Activated CD4-positive, alpha-beta T cell treated with anti-CD3 and anti-CD28 coated beads, Interleukin-2, amount 10 ng/mL, durations not matched to agents 24 days and 14 days (primary cell): ENCODE measurements at places on chromosomes 3 and 15. TPM values are rescaled to one million over a fixed set of nuclear protein-coding genes. Genes with fewer than 3 reads are reported as not detected.

DNA sequence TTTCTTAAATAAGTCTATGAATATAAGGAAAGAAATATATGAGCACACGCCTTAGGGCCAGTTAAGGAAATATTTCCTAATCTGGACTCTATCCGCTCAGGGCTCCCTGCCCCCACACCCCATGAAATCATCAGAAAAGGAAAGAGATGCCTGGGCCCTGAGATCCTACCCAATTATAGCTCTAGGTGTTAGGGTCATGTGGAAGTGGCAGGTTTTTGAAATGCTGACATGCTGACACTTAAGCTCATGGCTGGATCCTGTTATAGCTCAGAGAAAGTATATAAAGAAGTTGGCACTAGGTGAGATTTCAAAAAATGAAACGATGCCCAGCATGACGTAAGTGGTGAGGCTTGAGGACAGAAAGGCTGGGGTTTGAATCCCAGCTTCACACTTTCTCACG is 43.5 kb upstream of the AKAP13 start:
- DNase-seq = no peak
- H3K36me3 ChIP-seq = no peaks in the 10 kb centered on the region
- no peaks in the 10 kb centered on the region for H3K27me3 ChIP-seq
- no peak overlapping the region for H3K27ac ChIP-seq
- peaks cover 6% of the 10 kb centered on the region for H3K4me1 ChIP-seq
- no peak overlapping the region for H3K4me3 ChIP-seq

Gene VPS8
- total RNA-seq = 33.6 and 33.9 TPM in 2 replicates

DNA sequence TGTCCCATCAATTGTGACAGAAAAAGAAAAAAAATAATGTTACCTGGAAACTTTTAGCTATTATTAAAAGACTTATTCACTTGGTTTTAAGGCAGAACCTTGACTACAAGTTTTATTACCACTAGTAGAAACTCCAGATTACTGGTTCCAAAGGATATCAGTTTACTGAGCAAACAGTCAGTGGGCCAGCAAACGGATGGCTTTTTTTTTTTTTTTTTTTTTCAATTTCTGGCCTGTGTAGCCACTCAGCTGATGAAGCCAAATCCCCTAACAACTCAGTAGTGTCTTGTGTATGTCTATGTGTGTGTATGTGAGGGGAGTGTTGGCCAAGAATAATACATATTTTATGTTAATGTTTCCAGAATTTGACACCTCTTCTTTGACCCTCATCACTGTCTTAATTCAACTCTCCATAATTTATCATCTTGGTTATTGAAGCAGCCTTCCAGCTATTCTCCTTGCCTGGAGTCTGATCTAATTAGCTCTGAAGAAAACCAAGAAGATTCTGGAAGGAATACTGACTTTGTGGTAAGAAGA is 724.9 kb downstream of the NSUN3 start:
- no peak for DNase-seq
- H3K36me3 ChIP-seq = no peaks in the 10 kb centered on the region
- H3K27me3 ChIP-seq = no peaks in the 10 kb centered on the region
- no peaks in the 10 kb centered on the region for H3K4me1 ChIP-seq
- H3K27ac ChIP-seq = no peak overlapping the region

Gene SYNPR
- total RNA-seq = not detected in 2 replicates

Gene SLC9C1
- not detected in 2 replicates for total RNA-seq

Gene DPH3
- total RNA-seq = 27.6 and 30.1 TPM in 2 replicates

DNA sequence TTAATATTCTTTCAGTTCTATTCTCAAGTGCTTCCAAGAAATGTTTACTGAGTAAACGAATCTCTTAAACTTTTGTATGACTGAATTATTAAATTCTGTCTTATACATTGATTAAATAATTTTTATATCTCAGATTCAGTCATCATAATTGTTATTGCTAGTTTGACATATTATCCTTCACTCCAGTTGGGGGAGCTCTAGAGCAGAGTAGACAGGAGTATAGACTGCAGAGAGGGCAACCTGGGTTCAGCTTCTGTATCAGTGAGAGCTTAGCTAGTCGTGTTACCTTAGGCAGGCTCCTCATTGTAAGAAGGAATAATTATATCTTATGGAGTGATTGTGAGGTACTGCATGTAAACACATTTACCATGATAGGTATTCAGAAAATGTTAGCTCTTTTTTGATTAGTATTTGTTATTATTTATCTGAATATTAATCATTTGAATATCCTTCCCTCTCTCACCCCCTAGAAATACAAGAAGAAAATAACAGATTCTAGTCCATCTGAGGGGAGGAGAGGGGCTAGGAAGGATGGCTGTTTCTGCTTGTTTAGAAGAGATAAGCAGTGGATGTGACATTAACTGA is 31.0 kb upstream of the ZCWPW2 start:
- no peaks in the 10 kb centered on the region for H3K27me3 ChIP-seq
- peaks cover 18% of the 10 kb centered on the region for H3K36me3 ChIP-seq
- H3K4me3 ChIP-seq = no peak overlapping the region
- no peak overlapping the region for H3K27ac ChIP-seq
- H3K4me1 ChIP-seq = peaks cover 14% of the 10 kb centered on the region

DNA sequence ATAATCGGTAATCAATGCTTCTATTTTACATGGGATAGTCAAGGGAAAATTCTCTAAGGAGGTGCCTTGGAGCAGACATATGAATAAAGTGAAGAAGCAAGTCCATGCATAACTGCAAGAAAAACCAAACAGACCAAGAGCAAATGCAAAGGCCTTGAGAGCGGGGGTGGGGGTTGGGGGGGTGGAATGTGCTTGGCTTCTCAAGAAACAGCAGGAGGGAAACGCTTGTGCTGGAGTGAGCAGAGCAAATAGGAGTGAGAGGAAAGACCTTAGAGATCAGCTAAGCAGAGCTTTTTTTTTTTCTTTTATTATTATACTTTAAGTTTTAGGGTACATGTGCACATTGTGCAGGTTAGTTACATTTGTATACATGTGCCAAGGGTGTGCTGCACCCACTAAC is 260.8 kb downstream of the ARPP21 start:
- H3K27ac ChIP-seq = no peak overlapping the region
- H3K27me3 ChIP-seq = no peaks in the 10 kb centered on the region
- DNase-seq = no peak

DNA sequence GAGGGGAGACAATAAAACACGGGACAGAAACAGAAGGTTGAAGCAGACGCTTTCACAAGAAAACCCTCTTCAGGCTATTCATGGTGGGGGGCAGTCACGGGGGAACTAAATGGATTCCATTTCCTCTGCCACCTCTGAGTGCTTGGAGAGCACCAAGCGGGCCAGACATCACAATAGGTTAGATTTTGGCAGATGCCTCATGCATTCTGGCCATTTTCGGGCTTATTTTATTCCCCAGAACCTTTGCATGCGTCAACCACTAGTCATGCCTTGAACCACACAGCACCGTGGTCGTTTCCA is 82.2 kb downstream of the RORA start:
- H3K4me3 ChIP-seq = no peak overlapping the region
- peaks cover 60% of the 10 kb centered on the region for H3K27me3 ChIP-seq
- no peak overlapping the region for H3K27ac ChIP-seq
- DNase-seq = no peak
- no peaks in the 10 kb centered on the region for H3K4me1 ChIP-seq

Gene RLBP1
- total RNA-seq = not detected in 2 replicates

GRCh38 chr15:66145726-66146182 is 107.8 kb downstream of the MEGF11 start:
- no peak overlapping the region for H3K4me3 ChIP-seq
- no peak for DNase-seq
- H3K36me3 ChIP-seq = no peaks in the 10 kb centered on the region
- no peak overlapping the region for H3K27ac ChIP-seq
- H3K4me1 ChIP-seq = peaks cover 4% of the 10 kb centered on the region
- H3K27me3 ChIP-seq = peaks cover 2% of the 10 kb centered on the region

- H3K4me3 ChIP-seq = no peak overlapping the region
- H3K4me1 ChIP-seq = no peaks in the 10 kb centered on the region
- H3K27ac ChIP-seq = no peak overlapping the region
- H3K27me3 ChIP-seq = no peaks in the 10 kb centered on the region
These were observed 9.9 kb downstream of the AP3B2 start for GRCh38 chr15:82699726-82700125.

Gene NPAP1
- total RNA-seq = not detected in 2 replicates

- H3K27ac ChIP-seq = no peak overlapping the region
- no peak overlapping the region for H3K4me3 ChIP-seq
- no peak for DNase-seq
- H3K36me3 ChIP-seq = no peaks in the 10 kb centered on the region
These were observed 367.5 kb downstream of the MECOM start for GRCh38 chr3:169295912-169296570.

DNA sequence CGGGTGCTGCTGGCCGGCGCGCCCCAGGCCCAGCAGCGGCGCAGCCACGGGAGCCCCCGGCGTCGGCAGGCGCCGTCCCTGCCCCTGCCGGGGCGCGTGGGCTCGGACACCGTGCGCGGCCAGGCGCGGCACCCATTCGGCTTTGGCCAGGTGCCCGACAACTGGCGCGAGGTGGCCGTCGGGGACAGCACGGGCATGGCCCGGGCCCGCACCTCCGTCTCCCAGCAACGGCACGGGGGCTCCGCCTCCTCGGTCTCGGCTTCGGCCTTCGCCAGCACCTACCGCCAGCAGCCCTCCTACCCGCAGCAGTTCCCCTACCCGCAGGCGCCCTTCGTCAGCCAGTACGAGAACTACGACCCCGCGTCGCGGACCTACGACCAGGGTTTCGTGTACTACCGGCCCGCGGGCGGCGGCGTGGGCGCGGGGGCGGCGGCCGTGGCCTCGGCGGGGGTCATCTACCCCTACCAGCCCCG is 777 bp downstream of the LOXL1 start:
- no peaks in the 10 kb centered on the region for H3K36me3 ChIP-seq
- no peak overlapping the region for H3K27ac ChIP-seq
- peaks cover 39% of the 10 kb centered on the region for H3K4me1 ChIP-seq

Gene FEZF2
- total RNA-seq = not detected in 2 replicates

DNA sequence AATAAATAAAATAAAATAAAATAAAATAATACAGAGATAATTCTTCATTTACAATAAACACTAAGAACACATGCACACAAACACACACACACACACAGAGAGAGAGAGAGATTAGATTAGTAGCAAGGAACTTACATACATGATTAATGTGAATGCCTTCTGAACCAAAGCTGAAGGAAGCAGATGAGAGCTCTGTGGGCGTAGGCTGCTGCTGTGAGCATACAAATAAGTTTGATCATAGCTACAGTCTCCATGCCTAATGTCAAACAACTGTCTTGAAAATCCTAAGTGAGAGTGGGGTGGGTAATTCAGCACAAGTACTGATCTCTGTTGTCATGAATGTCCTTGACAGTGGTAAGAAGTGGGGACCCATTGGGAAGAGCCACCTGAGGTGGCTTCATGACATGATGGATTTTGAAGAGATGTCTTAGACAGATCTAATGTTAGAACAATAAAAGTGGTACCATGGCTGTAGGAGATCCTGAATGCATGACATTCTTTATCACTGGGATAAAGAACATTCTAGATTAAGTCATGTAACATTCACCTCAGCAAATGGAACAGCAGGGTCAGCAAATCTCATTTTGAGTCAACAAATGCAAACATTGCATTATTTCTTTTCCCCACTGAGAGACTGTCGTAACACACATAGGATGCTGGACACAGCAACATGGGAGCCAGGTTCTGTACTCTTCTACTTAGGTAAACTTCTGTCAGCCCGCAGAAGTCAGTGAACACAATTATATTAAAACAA is 46.2 kb downstream of the CHL1 start:
- H3K27me3 ChIP-seq = no peaks in the 10 kb centered on the region
- no peaks in the 10 kb centered on the region for H3K4me1 ChIP-seq
- H3K4me3 ChIP-seq = no peak overlapping the region
- no peaks in the 10 kb centered on the region for H3K36me3 ChIP-seq
- no peak for DNase-seq
- H3K27ac ChIP-seq = no peak overlapping the region

DNA sequence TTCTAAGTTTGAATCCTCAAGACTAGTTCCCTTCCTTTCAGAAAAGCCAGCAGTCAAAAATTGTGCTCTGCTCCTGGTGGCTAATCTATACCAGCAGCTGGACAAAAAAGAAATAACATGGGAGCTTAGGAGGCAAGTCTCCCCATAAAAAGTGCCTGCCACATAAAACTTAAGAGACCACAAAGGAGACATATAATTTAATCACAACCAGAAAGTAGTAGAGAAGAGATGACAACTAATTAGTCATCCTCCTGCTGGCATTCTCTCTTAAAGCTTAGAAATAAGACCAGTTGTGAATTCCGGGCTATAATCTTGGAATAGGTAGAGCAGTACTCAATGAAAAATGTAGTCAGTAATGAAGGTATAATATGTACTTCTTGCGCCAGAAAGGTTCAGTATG is 20.2 kb upstream of the IMPG2 start:
- no peak for DNase-seq
- H3K27me3 ChIP-seq = no peaks in the 10 kb centered on the region
- H3K36me3 ChIP-seq = peaks cover 29% of the 10 kb centered on the region
- H3K4me1 ChIP-seq = peaks cover 1% of the 10 kb centered on the region

Gene TUSC7
- total RNA-seq = not detected in 2 replicates

DNA sequence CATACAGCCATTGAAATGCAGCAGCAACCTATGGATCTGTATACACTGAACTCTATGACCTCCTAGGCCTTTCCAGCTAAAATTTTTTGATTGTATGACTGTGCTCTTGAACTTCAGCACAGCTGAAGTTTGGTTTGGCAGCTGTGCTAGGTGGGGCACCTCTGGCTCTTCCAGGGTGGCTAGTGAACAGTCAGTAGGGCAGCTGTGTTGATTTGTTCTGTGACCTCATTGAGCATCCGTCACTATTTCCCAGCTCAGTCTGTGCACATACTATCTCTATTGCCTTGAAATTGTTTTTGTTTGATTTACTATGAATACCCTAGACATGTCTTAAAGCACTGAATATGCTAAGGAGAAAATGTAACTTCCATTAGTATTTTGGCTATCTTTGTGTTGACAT is 363.2 kb upstream of the NAALADL2 start:
- H3K27ac ChIP-seq = no peak overlapping the region
- no peak for DNase-seq
- no peak overlapping the region for H3K4me3 ChIP-seq

Gene DPPA2
- not detected in 2 replicates for total RNA-seq

GRCh38 chr15:75145027-75145841 is 56.4 kb upstream of the C15orf39 start:
- peaks cover 6% of the 10 kb centered on the region for H3K4me1 ChIP-seq
- no peak overlapping the region for H3K4me3 ChIP-seq
- no peaks in the 10 kb centered on the region for H3K27me3 ChIP-seq
- H3K36me3 ChIP-seq = no peaks in the 10 kb centered on the region

Gene PARP14
- total RNA-seq = 64.6 and 65.6 TPM in 2 replicates

Gene DNAH12
- not detected in 2 replicates for total RNA-seq

DNA sequence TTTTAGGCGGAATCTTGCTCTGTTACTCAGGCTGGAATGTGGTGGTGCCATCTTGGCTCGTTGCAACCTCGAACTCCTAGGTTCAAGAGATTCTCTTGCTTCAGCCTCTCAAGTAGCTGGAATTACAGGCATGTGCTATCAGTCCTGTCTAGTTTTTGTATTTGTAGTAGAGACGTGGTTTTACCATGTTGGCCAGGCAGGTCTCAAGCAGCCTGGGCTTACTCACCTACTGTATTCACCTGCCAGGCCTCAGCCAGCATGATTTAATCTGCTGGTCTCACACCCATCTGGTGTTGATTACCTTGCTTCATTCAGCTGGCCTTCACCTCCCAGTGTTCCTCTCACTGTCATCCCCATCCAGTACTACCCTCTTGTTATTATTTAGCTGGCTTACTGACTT is 102.0 kb downstream of the IL12A start:
- H3K4me1 ChIP-seq = no peaks in the 10 kb centered on the region
- H3K27me3 ChIP-seq = no peaks in the 10 kb centered on the region
- H3K27ac ChIP-seq = no peak overlapping the region
- H3K36me3 ChIP-seq = no peaks in the 10 kb centered on the region
- no peak for DNase-seq
- H3K4me3 ChIP-seq = no peak overlapping the region
